CD4-positive, alpha-beta T cell treated with Interleukin-10 for 1 hour (primary cell): ENCODE measurements at places on chromosomes 3 and 15.

GRCh38 chr3:48024401-48024800 is 8.2 kb upstream of the MAP4 start:
- DNase-seq = no peak

DNA sequence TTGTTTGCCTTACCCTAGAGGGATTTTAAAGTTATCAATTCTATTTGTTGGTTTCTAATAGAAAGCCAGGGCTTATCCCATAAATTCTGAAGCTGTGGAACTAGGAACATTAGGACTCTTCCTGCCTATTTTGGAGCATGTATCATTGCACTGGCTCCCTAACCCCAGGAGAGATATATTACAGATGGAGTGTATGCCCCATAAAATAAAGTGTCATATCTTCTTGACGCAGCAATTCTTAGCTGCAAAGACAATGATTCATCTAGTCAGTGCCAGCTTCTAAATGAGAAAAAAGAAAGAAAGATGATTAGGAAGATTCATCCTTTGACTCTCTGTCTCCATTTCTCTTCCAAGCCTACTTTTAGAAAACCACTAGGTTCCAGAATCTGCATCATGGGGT is 74.8 kb upstream of the MAGI1 start:
- no peak for DNase-seq

GRCh38 chr3:71103430-71103921 is 480.1 kb downstream of the FOXP1 start:
- DNase-seq = no peak

- DNase-seq = no peak
These were observed 151.2 kb upstream of the CDIN1 start for GRCh38 chr15:36428102-36428845.
